Common myeloid progenitor, CD34-positive (primary cell): ENCODE measurements at places on chromosomes 6 and 20.

DNA sequence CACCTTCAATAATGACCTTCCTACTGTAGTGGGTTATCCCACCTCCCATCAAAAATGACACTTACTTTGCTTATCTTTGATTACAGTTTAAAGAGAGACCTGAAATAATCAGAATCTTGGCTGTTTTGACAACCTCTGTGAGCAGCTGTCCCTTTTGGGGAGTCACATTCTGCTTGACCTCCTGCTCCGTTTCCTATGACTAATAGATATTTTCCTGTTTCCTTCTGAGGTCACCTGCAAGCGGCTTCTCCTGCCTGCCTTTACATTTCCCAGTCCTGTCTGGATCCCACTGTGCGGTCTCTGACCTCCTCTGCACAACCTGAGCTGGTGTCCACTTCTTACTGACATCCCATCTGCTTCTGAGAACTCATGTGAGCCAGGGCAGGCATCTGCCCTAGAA is 54.2 kb downstream of the TRAM2 start:
- no peak for DNase-seq

- DNase-seq: peak; percentile 72
These were observed 44.6 kb downstream of the TOX2 start for GRCh38 chr20:43959079-43959919.

GRCh38 chr6:64782877-64783276 is 924.1 kb downstream of the EYS start:
- no peak for DNase-seq

DNA sequence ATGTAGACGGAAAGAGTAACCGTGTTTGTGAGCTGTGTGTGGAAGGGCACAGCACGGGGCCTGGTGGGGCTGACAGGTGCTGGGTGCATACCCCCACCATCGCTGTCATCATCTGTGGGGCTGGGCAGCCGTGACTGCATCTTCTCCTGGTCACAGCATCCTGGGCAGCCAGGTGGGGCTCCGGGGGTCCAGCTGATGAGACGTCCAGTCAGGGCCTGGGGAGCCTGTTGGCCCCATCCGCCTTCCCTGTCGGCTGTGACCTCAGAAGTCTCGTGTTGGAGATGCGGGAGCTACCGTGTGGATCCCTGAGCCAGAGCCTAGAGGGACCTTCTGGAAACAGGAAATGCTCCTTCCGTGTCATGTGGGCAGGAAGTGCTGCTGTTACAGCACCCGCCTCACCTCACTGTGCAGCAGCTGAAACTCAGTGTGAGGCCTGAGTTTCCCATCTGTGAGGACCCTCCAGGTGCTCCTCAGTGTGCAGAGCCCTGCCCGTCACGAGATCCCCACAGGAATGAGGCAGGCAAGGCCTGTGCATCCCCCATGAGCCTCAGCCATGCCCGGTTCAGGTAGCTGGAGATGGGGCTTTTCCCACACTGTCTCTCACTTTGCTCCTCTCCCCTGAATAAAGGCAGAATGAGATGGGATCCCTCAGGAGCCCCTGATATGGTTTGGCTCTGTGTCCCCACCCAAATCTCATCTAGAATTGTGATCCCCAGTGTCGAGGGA is 108.7 kb downstream of the ERMARD start:
- no peak for DNase-seq

DNA sequence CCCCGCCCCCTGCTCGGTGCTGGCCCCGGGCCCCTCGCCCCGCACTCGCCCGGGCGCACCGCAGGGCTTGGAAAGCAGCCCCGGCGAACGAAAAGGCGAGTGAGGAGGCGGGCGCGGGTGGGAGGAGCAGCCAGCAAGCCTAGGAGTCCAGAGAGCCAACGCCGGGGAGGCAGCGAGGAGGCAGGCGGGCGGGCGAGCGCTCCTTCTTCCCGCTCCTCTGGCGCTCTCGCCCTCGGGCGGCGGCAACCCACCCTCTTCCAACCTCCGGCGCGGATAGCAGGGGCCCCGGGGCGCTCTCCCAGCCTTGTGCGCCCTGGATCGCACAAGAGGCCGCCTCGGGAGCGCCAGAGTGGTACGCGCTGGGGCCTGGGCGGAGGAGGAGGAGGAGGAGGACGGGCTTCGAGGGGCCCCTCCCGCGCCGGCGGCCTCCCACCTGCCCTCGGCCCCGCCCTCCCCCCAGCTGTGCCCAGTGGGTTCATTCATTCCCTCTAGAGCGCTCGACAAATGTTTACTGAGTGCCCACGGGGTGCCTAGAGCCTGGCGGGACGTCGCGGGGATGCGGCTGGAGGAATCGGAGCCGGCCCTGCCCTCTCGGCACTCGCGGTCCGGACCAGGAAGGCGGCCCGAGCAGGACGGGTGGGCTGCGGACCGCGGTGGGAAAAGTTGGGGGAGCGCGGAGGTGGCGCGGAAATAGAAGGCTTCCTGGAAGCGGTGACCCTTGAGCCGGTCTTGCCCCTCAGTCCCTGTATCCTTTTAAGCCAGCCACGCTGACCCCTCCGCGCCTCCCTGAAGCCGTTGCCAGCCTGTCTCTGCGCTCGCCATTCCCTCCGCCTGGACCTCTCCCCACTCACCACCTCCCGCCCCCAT is at the start of gene BMP7:
Gene BMP7 (minus strand): TSS at position 351 of the 867 bp plus-strand sequence. CDS start 519 bp downstream, outside the sequence.
- no peak for DNase-seq

- DNase-seq: no peak
These were observed 24.9 kb downstream of the DPPA5 start for GRCh38 chr6:73329201-73329600.

GRCh38 chr20:58973866-58974265 is 7.2 kb upstream of the NELFCD start:
- DNase-seq: no peak

- no peak for DNase-seq
These were observed 293.7 kb upstream of the RIMS1 start for GRCh38 chr6:71592643-71593042.

- DNase-seq: no peak
These were observed 64.7 kb downstream of the C6orf118 start for GRCh38 chr6:165244524-165245247.

DNA sequence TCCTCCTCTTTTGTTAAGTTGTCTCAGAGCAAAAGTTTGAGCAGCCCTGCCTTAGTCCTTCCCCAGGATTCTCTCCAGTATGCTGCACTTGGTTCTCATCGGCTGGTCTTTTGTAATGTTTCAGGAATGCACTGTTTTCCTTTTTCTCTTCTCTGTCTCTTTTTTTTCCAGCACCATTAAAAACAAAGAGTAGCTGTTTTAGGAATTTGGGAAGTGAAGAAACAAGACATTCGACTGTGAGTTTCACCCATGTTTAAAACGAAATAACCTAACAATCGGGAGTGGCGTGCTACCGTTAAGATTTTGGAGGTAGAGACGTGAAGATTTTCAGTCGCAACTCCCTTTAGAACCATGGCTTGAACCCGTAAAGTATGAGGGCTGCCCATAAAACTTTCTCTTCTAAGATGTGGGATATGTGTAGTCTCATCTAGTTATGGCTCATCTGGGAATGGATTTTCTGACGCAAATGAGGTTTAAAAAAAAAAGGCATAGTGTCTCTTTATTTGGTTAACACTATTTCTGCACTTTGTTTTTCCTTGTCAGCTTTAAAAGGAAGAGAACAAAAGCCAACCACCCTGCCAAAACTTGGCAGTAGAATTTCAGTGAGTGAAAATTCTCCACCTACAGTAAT is 35.9 kb upstream of the RAB23 start:
- no peak for DNase-seq

DNA sequence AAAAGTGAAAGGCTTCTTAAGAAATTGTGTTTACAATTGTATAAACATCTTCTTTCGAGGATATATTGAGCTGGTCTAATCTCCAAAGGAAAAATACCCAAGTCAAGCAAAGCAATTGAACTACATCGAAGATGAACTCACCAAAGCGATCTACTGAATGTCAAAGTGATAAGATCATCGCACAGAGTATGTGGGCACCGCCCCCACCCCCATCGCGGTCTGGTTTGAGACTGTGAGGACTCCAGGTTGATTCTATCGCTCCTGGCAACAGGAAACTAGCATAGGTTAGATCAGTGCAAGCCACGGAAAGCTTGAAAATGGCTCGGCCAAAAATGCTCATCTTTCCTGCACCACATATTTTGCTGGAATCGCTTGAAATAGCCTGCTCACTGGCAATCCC is 133.2 kb upstream of the RPS6KA2 start:
- DNase-seq: no peak

DNA sequence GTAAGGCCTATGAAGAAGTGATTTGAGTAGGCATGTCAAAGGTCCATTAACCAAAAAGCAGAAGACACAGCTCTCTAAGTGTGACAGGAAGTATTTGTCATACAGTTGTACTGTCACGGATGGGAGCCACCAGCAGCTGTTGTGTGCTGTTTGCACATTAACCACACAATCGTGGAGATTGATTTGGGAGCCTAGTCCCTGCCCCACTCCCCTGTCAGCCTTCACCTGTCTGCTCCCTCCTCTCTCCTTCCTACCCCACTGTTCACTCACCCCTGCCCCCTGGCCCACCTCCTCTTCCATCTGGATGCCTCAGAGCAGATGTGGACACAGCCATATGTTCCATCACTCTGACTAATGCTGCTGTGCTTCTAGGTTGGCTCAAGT is 124.7 kb upstream of the SPACA1 start:
- DNase-seq: peak; percentile 54

DNA sequence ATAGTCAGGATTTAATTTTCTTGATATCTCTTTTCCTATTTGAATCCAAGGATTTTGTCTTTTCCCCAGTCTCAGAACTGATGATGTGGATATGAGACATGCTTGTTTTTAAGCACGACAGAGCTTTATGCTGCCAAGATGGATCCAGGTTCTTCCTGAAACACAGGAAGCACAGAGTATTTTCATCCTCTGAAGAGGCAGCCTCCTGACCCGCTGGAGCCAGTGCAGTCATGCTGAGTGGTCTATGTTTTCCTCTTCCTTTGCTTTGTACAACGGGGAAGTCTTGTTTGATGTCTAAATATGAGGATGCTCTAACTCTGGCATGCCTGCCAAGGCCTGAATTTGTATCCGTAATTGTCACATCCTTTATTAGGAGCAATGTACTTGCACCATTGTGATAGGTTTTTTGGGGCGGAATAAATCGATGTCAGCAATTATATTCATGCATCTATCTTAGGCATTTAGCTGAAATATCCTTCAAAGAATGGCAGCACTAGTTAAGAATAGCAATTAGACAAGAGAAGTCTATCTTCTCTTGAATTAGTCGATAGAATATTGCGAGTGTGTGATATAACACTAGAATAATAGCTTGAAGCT is 407.1 kb upstream of the JAG1 start:
- DNase-seq: no peak

DNA sequence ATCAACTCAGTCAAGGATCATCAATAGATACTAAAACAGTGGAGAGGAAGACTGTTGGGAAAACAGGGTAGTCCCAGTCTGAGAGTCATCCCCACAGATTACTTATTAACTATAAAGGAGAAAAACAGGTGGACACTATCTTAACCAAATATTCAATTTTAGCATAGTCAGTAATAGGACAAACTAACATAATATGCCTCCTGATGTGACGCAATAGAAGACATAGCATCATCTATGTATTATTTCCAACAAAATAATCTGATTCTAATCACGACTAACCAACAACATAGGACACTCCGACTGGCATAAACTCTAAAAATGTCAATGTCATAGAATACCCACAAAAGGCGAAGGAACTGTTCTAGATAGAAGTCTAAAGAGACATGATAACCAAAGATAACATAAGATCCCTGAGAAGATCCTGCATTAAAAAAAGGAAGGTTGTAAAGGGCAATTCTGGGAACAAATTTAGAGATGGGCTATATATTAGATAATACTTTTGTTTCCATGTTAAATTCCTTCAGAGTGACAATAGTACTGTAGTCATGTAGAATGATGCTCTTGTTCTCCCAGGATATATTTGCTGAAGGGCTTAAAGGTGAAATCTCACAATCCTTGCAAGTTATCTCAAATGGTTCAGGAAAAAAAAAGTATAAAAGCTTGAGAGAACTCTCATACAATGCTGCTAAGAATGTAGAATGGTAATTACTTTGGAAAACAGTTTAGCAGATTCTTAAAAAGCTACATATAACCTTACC is 28.9 kb downstream of the ILRUN start:
- no peak for DNase-seq

DNA sequence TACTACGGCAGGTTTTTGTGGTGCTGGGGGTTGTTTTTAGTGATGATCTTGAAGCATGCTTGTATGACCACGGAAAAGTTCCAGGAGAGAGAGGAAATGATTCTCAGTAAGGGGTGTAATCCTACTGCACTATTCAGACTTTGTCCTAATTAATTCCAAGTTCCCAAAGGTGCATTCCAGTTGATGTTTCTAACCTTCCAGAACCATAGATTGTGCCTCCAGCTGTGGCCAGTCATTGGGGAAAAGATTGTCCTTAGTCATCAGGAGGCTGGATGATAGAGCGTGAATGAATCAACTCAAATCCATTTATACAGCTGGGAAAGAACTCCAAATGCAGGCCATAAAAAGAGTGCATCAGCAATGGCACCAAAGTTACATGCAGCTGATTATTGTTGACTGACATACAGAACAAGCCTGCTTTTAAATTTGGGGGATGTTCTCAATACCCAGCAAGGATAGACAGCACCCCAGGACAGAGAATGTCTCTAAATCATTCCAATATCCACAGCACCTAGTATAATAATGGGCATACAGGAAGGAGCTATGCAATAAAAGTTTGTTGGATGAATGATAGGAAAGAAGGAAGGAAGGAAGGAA is 27.8 kb upstream of the PKHD1 start:
- no peak for DNase-seq

DNA sequence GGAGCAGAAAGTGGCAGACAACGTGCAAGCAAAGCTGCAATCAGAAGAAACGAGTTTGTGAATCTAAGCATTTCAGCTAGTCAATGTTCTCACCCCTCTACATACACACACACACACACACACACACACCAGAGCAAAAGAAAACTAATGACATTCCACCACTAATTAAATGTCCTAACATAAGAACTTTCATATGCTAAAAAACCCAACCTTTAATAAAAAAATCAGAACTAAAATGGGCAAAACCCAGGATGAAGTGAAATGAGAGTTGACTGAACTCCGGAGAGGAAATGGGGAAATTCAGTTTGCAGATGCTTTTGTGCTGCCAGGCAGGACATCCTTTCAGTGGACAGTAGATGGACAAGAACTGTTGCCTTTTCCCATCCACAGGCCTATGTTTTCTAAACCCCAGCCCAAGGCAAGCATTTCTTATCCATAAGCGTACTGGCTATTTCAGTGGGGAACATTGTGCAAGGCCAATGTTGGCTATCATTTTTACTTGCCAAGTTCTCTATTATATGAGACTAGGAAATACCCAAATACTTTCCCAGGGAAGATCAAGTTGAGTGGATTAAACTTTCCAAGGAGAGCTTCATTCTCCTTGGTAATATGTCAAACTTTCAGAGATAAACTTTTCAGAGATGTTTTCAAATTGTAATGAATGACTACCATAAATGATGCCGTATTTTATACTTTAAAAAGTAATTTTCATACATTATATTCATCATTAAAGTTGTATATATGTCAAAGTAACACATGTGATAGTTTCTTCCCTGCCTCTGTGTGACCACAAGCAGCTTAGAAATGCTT is 27.3 kb downstream of the RIN2 start:
- no peak for DNase-seq

- DNase-seq: no peak
These were observed 9.1 kb downstream of the COL11A2 start for GRCh38 chr6:33183071-33183683.
